ENCODE measurements at places on chromosomes 7 and 10. TPM values are rescaled to one million over a fixed set of nuclear protein-coding genes. Genes with fewer than 3 reads are reported as not detected.

SOSTDC1 gene
- total RNA-seq: 0.22 TPM

ZCCHC24 gene
- 40.7 TPM for total RNA-seq

WDR37 gene
- 7.1 TPM for total RNA-seq

ZNF655 gene
- total RNA-seq: not detected

MMRN2 gene
- 1.9 TPM for total RNA-seq

OPALIN gene
- not detected for total RNA-seq

PRR15 gene
- total RNA-seq: 26.6 TPM

HOXA11 gene
- 26.6 TPM for total RNA-seq

NEURL1 gene
- 1.7 TPM for total RNA-seq

GRCh38 chr10:126598009-126598408 lies 72.5 kb downstream of the C10orf90 start:
- DNase-seq: peak; percentile 75

GRCh38 chr10:94104316-94105000 lies 110.7 kb downstream of the PLCE1 start:
- DNase-seq: peak; percentile 49

GRCh38 chr7:143299840-143300239 lies 11.7 kb downstream of the CASP2 start:
- peak; percentile 52 for DNase-seq

DNA sequence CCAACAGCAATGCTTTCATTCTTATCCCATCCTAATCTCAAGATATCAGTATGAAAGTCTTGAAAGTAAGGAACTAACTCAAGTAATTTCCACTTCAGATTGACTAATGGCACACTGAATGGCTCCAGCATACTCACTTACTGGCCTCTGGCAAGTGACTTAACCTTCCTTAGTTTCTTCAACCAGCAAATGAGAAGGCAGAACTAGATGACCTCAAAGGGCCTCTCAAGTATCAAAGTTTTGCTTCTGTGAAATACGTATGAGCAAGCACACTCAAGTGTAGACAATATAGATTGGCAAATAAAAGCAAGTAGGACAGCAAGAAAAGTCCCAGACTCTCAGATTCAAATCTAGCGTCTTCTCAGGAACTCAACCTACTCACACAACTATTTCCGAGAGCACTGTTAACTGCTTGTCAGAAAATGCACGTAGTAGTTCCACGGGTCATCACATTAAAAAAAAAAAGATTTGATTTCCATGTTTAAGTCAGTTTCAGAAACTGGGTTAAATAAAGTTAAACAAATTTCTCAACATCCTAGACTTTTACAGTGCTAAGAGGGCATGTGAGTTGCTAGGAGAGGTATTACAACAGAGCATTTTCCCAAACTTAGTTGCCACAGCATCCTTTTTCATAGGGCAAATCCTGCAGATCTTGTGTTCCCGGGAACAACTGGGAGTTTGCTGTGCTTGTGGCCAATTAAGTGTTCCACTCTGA lies 276.9 kb upstream of the KLF14 start:
- no peak for DNase-seq

DNA sequence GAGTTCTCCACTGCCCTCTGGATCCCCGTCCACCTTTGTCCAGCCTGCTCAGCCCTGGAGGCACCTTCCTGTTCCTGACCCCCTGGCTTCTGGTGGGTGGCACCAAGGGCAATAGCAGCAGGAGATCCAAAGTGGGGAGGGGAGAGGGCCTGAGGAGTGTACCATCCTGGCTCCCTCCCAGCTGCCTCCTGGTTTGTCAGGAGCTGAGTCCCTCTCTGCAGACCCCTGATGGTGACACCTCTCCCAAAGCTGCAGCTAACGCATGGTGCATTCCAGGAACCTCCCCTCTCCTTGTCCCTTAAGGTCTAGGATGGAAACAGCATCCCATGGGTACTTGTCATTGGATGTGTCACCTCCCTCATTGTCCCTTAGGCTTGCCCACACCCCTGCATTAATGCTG lies 39.6 kb downstream of the VSTM4 start:
- no peak for DNase-seq

DNA sequence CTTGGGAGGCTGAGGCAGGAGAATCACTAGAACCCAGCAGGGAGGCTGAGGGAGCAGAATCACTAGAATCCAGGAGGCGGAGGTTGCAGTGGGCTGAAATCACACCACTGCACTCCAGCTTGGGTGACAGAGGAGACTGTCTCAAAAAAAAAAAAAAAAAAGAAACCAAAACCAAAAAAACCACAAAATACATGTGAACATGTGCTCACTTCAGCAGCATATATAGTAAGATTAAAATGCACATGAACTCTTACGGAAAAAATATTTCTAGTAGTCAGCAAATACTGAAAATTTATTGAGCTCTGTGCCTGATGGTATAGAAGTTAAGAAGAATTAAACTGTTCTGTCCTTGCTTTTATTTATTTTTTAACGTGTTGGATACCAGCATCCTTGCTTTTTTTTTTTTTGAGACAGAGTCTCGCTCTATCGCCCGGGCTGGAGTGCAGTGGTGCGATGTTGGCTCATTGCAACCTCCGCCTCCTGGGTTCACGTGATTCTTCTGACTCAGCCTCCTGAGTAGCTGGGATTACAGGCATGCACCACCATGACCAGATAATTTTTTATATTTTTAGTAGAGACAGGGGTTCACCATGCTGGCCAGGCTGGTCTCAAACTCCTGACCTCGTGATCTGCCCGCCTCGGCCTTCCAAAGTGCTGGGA lies 9.6 kb upstream of the ZNF487 start:
- no peak for DNase-seq

- no peak for DNase-seq
These were observed 913 bp downstream of the NPY start for GRCh38 chr7:24284699-24285506.

- DNase-seq: no peak
These were observed 927.1 kb upstream of the MBL2 start for GRCh38 chr10:53699684-53700083.

DNA sequence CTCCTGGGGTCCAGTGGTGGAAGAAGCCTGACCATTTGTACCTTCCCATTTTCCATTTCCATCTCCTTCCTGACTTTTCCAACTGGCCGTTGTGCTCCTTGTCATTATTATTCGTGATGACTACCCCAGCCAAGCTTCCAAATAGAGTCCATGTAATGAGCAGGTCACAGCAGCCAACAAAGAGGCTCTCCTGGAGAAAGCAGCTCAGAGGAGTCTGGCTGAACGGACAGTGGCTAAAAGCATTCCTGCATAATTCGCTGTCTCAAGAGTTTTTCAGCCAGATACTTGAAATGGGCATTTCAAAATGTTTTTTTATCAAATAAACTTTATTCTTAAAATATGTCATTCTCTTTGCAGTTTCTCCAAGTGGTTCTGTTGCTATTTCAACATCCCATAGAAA lies 458.6 kb downstream of the INHBA start:
- no peak for DNase-seq

DNA sequence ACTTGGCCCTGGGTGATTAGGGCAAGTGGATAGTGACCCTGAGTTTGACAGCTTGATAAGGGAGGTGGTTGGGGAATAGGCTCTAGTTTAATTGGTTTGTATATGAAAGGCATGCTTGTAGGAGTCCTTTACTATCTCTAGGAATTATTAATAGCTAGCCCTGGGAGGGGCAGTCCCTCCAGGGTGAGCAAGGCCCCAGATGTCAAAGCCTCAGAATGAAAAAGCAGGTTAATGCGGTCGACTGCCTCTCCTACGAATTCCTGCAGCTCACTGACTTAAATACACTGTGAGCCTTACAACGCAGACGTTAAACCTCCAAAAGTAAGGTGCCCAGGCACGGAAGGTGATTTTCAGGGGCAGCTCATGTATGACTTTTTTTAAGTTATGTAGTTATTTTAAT lies 5.2 kb upstream of the BTBD16 start:
- no peak for DNase-seq

GRCh38 chr7:23622506-23622925 lies 25.3 kb downstream of the CCDC126 start:
- DNase-seq: no peak

DNA sequence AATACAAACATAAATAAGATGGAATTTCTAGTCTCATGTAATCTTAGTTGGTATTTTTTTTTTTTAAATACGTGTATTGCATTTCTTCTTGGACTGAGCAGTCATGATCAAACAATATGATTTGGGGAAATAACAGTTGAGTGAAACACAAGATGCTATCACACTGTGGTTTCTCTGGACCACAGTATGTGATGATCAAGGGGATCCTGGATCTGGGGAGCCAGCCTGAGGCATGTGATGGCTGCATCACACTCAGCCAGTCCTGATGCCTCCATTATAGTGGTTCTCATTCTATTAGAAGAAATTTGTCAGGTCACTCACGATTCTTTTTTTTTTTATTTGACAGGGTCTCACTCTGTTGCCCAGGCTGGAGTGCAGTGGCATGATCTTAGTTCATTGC lies 495.9 kb upstream of the POT1 start:
- DNase-seq: no peak

GRCh38 chr10:94216201-94216600 lies 146.5 kb downstream of the NOC3L start:
- DNase-seq: no peak

DNA sequence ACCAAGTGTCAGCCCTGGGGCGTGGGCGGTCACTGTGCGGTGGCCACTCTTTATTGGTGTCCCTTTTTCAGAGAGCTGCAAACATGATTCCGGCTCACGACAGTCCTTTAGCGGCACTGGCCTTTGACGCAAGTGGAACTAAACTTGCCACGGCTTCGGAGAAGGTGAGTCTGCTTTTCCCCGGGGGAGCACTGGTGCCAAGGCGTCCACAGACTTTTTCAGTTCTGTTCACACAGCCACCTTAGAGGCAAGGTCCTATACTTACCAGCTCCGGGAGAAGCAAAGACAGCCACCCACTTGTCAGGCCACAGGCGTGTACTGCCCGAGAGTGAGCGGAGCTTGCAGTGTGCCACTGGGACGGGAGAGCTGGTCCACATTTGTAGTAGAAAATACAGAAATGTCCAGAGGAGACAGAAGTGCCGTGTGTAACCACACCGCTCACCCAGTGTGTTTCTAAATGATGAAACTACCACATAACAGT lies 27.9 kb downstream of the WIPI2 start:
- no peak for DNase-seq

DNA sequence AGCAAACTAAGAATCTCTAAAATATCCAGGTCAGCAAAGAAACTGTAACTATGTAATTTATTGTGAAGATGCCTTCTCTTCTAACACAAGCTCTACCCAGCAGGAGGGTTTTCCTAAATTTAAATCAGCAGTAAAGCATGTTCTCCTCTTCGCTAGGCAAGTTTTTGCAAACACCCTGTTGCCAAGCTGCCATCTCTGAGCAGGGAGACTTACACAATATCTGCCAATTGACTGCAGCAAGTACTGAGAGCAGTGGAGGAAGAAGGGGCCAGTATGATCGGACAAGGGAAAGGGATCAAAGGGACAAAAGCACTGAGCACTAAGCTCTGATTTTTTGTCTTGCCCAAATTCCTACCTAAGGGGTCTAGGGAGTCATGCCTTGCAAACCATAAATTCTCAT lies 16.0 kb upstream of the LANCL2 start:
- no peak for DNase-seq

DNA sequence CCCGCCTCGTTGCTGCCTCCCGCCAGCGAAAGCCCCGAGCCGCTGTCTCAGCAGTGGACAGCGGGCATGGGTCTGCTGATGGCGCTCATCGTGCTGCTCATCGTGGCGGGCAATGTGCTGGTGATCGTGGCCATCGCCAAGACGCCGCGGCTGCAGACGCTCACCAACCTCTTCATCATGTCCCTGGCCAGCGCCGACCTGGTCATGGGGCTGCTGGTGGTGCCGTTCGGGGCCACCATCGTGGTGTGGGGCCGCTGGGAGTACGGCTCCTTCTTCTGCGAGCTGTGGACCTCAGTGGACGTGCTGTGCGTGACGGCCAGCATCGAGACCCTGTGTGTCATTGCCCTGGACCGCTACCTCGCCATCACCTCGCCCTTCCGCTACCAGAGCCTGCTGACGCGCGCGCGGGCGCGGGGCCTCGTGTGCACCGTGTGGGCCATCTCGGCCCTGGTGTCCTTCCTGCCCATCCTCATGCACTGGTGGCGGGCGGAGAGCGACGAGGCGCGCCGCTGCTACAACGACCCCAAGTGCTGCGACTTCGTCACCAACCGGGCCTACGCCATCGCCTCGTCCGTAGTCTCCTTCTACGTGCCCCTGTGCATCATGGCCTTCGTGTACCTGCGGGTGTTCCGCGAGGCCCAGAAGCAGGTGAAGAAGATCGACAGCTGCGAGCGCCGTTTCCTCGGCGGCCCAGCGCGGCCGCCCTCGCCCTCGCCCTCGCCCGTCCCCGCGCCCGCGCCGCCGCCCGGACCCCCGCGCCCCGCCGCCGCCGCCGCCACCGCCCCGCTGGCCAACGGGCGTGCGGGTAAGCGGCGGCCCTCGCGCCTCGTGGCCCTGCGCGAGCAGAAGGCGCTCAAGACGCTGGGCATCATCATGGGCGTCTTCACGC lies 825 bp downstream of the ADRB1 start:
- DNase-seq: no peak

- DNase-seq: no peak
These were observed 40.6 kb upstream of the NPFFR1 start for GRCh38 chr10:70324339-70324861.

- peak; percentile 77 for DNase-seq
These were observed 233.6 kb downstream of the SNX13 start for GRCh38 chr7:17706734-17707133.

GRCh38 chr7:131194070-131194865 lies 133.4 kb upstream of the MKLN1 start:
- peak; percentile 52 for DNase-seq

- DNase-seq: no peak
These were observed 66.5 kb downstream of the UBE2H start for GRCh38 chr7:129886167-129886817.

DNA sequence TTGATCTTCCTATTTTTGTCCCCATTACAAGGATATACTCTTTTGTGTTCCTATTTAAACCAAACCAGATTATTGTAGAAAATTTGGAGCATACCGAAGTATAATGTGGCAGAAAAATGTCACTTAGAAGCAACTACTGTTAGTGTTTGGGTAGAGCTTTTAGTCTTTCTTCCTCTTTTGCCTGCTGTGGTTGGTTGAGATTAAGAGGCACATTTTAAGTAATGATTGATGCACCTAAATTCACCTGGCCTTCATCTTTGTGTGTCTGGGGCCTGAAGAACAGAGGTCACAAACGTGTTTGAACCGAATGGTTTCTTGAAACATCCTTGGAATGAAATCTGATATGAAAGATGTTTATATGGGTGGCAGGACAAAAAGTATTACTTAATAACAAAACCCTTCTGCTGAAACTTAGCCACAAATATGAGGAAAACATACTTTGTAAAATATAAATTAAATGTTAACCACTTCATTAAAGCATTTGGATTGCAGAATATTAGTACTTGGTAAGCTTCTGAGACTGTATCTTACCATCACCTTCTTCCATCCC lies 2.6 kb downstream of the BPGM start:
- DNase-seq: no peak

Data from PC-3 (cell line).